Cerebellum (tissue), 4 donors: ENCODE measurements at places on chromosomes 6 and 20.

GRCh38 chr6:119207971-119208725 is 129.7 kb upstream of the FAM184A start:
- DNase-seq: no peak

- no peak for DNase-seq
Measured at GRCh38 chr6:96116674-96117073, 100.9 kb downstream of the FUT9 start.

GRCh38 chr20:34536798-34537394 is 20.7 kb downstream of the DYNLRB1 start:
- no peak for DNase-seq

DNA sequence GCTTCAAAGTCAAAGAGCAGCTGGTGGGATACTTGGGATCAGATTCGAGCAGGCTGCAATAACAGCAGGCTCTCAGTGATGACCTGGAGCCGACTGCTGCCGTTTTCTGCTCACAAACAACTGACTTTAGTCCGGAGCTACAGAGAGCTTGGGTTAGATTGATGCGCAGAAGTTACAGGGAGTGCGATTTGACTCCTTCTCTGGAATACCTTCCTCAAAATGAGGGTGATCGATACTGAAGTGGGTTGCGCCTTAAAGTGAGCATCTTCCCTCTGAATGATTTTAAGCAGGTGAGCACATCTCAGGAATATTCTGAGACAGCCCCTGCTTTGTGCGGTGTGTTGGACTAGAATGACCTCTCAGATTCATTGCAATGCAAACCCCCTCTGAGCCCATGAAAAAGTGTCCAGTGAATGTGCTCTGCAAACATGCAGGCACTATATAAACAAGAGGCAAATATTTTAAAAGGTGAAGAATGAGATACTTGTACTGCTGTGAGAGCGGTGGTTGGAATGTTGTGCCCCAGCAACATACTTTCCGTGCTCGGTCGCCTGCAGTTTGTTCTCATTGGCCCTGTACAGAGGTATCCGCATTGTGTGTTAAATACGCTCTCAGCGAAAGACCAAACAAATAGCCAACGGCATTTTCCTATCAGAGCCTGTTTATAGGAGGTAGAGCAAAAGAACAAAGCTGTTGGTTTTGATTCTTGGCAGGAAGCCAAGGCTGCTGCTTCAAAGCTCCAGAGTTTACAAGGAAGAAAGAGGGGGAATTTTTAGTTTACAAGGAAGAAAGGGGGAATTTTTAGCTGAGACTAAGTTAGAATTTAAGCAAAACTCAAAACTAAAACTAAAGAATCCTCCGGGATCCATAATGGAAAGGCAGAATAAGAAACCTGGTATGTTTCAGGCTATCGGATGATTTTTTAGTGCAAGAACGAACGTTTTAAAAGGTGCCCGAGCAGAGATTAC is 67.7 kb downstream of the PHACTR2 start:
- DNase-seq: no peak

GRCh38 chr6:168524571-168525001 is 83.6 kb downstream of the SMOC2 start:
- DNase-seq: no peak

DNA sequence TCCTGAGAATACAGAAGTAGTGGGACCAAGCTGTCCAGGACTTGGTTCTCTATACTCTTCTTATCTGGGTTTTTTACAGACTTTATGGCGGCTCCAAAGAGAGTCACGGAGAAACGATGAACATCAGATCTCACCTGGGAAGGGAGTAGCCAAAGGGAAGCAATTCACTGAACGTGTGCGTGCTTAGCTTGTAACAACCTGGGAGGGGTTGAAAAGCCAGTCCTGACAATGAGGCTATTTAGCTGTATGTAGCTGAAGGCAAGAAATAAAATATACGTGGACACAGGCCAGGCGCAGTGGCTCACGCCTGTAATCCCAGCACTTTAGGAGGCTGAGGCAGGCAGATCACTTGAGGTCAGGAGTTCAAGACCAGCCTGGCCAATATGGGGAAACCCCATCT is 18.2 kb upstream of the RBL1 start:
- DNase-seq: no peak

DNA sequence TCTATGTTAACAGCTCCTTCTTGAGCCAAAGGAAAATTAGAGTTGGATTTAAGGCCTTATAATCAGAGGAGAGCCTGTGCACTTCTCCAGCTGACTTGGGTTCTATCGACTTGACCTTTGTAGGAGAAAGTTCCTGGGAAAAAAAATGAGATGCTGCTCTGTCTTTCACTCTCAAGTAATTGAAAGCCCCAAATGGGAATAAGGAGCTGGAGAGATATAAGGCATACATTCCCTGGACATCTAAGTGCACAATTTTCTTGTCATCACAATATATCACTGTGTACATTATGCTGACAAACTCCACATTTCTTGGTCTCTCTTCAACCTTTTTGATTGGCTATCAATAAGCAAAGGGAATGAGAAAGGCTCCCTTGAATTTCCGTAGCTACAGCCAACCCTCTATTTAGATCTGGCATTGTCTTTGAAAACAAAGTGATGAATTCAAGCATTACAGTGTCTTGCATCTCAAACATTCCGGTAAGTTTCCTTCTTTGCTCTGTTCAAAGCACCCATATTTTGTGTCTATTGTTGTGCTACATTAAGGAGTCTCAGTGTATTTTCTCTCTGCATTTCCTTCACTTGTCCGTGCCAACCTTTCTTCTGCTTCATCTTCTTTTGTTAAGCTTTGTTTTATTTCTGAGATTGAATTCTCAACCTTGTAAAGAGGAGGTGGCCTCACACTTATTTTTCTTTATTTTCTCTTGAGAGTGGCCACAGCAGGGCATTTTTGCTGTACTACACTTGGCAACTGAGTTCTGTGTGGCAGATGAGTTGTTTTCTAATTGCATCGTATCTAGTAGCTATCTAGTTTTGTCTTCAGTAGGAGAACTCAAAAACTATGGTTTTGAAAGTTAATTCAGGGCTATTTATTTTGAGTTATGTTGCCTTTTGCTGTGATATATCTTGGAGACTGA is 450.3 kb upstream of the MAN1A1 start:
- DNase-seq: no peak

DNA sequence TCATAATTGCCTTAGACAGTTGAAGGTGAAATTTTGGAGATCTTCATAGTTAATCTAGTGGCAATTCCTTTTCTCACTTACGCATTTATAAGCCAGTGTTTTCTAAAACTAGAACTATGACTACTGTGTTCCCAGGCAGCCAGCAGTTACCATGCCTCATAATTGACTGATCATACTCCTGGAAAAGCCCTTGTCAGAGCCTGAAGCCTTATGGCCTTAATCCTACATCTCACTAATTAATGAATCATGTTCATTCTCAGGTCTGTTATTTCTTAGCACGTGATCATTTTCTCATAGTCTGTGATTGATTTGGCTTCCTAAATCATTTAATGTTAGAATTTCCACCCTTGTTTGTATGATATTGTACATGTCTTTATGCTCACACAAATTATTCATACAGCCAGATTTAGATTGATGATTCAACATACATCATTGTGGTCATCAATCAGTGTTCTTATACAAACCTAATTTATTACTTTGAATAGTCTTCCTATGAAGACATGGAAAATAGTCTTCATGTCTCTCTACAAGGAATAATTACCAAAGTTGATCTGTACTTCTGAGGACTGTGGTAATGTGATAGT is 132.6 kb upstream of the ASCC3 start:
- DNase-seq: no peak

- peak; percentile 21 for DNase-seq
Measured at GRCh38 chr20:23622839-23623343, 14.9 kb downstream of the CST3 start.

GRCh38 chr6:123904228-123904627 is 100.6 kb downstream of the NKAIN2 start:
- DNase-seq: no peak

- no peak for DNase-seq
Measured at GRCh38 chr6:50785921-50786320, 32.8 kb upstream of the TFAP2B start.

DNA sequence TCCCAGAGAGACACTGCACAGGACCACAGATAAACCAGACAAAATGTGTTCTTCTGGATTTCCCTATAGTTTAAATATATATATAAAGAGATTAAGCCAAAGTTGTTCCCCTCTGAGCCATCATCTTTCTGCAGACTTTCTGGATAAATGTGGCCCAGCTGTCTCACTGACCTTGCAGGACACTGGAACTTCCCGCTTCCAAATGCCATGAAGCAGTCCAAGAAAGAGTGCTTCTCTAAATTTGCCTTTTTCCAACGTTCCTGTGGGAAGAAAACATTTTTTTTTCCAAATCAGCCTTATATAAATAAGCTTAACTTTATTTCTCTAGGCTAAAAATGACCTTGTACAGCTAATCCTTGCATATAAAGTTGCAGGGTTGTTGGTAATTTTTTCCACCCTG is 65.7 kb downstream of the CYP39A1 start:
- DNase-seq: no peak

DNA sequence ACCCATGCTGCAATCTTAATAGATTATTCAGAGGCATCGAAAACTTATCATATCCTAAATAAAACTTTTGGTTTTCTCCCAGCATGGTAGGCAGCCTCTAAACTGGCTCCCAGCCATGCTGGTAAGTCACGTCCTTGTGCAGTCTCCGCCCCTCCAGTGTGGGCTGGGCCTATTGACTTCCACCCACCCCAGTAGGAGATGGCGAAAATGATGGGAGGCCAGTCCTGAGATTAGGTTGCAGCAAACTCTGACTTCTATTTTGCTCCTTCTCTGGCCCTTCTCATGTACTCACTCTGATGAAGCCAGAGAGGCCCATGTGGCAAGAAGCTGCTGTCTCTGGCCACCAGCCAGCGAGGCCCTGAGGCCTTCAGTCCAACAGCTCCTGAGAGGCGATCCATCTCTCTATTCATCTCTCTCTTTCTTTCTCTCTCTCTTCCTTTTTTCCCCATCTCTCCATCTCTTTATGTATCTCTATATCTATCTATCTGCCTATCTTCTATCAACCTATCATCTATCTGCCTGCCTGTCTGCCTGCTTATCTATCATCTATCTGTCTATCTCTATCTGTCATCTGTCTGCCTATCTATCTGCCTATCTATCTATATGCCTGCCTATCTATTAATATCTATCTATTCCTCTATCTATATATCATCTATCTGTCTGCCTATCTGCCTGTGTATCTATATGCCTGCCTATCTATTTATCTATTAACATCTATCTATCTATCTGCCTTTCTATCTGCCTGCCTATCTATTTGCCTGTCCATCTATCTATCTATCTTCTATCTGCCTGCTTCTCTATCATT is 52.7 kb upstream of the STX16 start:
- DNase-seq: peak; percentile 53

- DNase-seq: no peak
Measured at GRCh38 chr6:86502497-86502896, 434.8 kb upstream of the HTR1E start.

GRCh38 chr20:62726276-62726675 is 17.6 kb downstream of the NTSR1 start:
- no peak for DNase-seq

DNA sequence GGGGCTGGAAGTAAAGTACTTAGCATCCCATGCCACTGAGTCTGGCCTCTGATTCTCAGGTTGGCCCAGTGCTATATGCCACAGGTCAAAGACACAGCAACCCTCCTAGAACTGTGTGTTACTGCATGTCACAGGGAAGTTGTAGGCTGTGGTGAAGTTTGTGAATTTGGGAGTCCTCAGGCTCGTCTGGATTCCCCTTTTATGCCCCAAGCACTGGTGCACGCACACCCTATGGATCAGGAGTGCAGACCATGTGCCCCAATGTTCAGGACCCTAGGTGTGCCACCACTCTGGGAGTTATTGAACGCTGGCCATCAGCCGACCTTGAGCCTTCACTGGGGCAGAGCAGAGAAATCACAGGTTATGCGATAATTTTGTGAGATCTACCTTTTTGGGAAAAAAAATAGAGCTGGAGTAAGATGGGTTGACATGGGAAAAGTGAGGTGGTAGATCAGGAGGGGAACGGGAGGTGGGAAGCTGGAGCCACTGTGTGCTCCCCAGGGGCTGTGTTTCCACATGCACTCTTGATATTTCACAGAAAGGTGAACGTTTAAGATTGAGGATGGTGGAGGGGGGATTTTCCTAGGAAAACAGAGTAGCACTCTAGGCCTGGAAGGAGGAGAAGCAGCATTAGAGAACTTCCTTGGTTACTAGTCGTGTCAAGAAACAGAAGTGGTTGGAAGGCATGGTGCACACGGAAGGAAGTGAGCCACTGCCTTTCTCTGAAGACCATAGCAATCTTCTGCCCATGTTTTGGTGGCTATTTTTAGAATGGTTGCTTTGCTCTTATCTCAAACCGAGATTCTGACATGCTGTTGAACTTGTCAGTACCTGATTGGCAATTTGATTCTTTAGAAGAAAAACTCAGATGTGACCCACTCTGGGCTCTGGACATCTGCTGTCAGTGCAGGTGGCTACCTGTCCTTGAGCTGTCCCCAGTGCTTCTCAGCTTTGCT is 44.1 kb downstream of the DUSP22 start:
- DNase-seq: no peak
